ENCODE measurements at places on chromosomes 3 and 15.

GRCh38 chr3:148881286-148881685 is 16.2 kb downstream of the CPA3 start:
- no peak for DNase-seq

GRCh38 chr15:62945760-62946159 is 96.8 kb upstream of the TPM1 start:
- DNase-seq = peak; percentile 62

DNA sequence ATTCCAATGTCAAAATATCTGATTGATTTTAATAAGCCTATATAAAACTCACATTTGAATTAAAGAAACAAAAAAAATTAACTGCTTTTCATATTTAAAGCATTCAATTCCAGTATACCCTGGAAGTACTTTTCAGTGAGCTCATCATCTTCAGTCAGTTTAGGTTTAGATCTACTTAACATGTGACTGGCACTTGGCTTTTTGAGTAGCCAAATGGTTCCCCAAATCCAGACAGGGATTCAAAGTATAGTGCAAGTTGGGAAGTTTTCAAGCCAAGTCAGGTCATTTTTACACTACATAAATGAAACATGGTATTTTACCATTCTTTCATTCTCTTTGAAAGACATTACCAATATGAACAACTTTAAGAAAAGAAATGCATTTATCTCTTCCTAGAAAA is 57.5 kb downstream of the ATP8B4 start:
- DNase-seq = no peak

DNA sequence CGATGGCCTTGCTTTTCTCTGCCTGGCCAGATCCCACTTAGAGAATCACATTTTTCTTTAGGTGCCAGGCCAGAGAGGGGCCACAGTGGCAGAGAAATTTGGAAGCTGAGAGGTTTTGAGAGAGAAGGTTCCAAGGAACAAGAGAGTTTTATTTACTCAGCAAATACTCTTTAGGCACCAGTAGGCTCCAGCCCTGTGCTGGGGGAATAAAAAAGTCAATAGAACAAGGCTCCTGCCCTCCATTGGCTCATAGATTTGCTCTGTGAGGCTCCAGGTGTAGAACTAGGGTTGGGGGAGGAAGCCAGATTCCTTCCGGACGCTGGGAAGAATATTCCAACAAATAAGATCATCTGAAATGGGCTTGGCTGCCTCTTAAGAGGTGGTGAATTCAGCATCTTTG is 59.9 kb downstream of the ST8SIA2 start:
- DNase-seq = no peak

DNA sequence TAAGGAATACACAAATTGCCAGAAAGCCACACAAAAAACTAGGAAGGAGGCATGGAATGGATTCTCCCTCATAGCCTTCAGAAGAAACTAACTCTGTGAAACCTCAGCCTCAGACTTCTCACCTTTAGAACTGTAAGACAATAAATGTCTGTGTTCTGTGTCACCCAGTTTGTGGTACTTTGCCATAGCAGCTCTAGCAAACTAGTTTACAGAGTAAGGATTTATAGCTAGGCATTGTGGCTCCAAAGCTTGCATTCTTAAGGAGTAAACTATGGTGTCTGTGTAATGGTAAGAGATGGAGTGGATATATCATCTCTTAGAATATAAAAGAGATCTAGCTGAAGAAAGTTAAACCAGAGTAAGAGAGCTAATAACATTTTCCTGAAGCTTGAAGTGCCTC is 18.9 kb downstream of the EPHA6 start:
- no peak for DNase-seq

GRCh38 chr3:161475905-161476304 is 20.7 kb upstream of the OTOL1 start:
- DNase-seq = no peak

DNA sequence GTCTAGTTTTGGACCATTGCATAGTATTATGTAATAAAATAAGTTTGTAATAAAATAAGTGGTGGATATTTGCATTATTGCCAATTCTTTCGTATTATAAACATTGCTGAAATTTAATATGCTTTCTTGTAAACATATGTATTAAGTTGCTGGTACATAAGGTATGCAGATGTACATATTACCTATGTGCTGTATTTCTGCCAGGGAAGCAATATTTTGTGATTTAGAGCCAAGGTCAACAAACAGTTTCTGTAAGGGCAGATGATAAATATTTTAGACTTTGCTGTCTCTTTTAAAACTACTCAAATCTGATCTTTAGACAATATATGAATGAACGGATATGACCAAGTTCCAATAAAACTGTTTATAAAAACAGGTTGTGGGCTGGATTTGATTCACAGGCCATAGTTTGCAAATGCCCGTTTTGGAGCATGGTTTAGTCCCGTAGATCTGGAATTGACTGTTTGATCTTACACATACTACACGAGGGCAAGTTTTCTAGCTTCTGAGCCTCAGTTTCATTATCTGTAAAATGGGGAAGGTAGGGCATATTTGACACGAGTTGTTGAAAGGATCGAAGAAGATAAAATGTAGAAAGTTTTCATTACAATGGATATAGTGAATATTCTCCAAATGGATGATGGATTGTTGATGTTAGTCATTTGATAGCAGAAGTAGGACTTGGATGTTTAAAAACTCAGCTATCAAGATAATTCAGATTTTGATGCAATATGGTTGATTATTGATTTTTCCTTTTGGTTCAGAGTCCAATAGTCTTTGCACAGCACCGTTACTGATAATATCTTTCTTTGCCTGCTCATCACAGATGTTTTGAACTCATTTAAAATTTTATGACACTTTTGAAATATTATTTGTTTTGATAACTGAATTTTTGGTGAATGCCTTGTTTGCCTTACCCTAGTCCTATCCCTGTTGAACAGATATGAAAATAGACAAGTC is 394.6 kb downstream of the FEZF2 start:
- no peak for DNase-seq

DNA sequence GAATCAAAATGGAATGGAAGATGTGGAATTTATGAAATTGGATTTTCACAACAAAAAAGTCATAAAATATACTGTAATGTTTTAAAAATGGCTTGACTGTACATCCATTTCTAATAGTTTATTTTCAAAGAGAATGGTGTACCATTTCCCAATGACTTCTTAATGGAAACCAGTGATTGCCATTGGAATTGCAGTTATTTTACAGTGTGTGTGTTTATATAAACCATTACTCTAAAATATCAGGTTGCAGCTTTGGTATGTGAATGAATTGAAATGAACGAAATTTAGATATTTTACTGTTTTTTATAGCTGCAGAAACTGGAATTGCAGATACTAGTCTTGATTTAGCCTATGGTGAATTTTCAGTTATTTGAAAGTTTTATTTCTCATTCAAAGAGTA is 165.6 kb downstream of the UBE2E2 start:
- DNase-seq = no peak

- DNase-seq = no peak
These were observed 109.3 kb downstream of the OXNAD1 start for GRCh38 chr3:16374047-16374934.

DNA sequence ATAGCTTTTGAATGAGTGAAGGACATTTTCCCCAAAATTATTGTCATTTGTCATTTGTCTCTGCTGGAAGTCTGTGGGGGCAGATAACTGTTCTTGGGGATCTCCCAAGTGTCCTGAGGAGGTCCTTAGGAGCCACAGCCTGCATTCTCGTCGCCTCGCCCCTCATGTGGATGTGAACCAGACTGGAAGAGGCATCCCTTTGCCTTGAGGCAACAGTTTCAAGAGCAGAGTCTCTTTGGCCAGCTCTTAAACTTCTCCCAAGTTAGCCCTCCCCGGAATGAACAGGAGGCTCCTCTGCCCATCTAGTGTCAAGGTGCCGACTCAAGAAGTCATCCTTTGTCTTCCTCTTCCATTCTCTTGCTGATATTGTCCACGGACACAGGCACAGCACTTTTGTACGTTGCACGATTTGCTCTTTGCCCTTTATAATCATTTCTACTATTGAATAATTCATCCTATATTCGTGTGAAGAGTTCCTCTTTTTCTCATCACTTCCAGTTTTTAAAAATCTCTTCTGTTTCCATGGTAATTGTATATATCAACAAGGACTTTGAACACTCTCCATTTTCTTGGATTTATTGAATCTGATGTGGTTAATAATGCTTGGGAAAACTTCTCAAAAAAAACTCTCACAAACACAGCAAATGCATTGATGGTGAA is 40.8 kb upstream of the CD47 start:
- peak; percentile 56 for DNase-seq

- no peak for DNase-seq
These were observed 78.8 kb downstream of the FBLN2 start for GRCh38 chr3:13627681-13628080.

GRCh38 chr15:101204739-101205535 is 46.9 kb downstream of the CHSY1 start:
- DNase-seq = peak; percentile 59

DNA sequence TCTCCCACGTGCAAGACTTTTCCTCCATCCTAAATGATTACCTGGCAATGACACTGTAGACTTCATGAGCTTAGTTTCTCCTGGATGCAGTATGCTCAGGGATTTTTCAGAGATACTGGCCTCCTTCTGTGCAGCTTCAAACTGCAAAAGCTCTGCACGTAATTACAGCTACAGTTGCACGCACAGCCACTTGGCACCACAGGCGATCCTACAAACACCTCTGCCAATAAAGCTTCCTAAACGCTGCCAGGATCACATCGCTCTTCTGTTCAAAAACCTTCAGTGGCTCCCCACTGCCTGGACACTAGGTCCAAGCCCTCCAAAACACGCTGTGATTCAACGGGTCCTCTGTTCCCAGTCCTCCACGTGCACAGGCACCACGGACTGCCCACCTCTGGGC is 49.5 kb downstream of the NUP210 start:
- no peak for DNase-seq

- DNase-seq = no peak
These were observed 58.2 kb downstream of the C3orf70 start for GRCh38 chr3:185094697-185095096.

DNA sequence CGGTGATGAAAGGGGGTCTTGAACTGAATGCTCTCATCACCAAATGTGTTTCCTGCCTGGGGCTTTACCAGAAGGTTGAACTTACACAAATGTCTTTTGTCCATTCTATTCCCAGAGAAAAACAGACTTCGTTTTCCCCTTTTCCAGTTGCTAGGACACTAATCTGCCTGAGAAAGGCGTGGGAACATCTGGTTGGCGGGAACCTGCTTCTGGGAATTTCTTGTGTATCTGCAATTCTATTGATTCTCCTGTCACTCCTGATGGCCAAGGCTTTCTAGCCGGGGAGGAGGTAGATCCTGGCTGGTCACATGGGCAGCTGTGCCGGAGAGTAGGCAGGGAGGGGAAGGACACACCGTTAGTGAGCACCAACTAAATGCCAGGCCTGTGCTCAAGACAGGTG is 31.1 kb upstream of the CCDC174 start:
- no peak for DNase-seq

GRCh38 chr15:60389261-60390077 is 8.3 kb downstream of the ANXA2 start:
- no peak for DNase-seq

GRCh38 chr15:59116141-59116540 is 11.2 kb downstream of the CCNB2 start:
- no peak for DNase-seq

- peak; percentile 60 for DNase-seq
These were observed 358.0 kb upstream of the TGFBR2 start for GRCh38 chr3:30248423-30248822.

DNA sequence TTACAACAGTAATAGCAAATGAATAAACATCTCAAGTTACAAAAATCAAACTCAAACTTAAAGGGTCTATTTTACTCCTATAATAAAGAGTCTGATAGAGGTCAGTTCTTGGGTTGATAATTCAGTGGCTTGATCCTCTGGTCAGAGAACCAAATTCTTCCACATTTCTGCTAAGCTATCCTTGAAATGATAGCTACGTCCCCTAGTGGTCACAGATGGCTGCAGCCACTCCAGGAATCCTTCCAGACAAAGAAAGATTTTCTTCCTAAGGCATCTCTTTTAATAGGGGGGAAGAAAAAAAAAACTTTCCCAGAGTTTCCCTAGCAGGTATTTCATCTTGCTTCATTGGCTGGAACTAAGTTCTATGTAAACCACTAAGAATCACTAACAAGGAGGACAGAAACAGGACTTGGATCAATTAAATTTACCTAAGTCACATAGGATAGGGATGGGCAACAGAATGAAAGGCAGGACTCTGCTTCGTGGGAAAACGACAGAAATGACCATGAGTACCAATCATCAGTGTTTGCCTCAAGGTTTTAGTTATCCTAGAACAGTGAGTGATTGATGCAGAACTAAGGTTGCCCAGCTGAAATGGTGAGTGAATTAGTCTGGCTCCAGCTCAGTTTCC is 160.7 kb downstream of the STAC start:
- DNase-seq = peak; percentile 51

DNA sequence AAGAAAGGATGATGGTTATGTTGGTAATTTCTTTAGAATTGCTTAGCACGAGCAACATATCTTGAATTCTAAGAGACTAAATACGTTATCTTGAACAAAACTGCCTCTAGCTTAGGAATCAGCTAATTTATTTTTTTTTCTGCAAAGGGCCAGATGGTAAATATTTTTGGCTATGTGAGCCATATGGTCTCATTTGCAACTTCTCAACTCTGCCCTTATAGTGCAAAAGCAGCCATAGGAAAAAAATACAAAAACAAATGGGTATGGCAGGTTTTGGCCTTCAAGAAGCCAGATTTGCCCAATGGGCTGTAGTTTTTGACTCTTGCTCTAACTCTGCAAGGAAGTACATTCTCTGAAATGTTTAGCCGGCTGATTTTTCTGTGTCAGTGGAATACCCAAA is 11.9 kb downstream of the OXSM start:
- DNase-seq = no peak

DNA sequence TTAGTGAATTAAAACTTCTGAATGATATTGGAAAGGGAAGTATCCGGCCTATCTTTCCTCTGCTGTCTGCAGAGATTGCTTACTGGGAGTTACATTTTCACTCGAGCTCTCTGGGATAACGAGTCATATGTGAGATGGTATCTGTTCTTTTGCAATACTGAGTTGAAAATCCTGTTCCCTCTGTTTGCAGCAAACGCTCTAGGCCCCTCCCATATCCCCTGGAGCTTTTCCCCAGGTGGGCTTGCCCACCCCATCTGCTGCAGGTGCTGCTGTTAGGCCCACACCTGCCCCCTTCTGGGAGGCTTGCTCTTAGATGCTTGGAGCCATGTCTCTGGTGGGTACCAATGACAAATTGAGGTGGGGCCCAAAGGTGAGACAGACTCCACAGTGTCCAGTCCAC is 42.7 kb upstream of the MTMR10 start:
- DNase-seq = no peak

GRCh38 chr3:15287565-15288330 is 44.6 kb downstream of the SH3BP5 start:
- DNase-seq = peak; percentile 95

DNA sequence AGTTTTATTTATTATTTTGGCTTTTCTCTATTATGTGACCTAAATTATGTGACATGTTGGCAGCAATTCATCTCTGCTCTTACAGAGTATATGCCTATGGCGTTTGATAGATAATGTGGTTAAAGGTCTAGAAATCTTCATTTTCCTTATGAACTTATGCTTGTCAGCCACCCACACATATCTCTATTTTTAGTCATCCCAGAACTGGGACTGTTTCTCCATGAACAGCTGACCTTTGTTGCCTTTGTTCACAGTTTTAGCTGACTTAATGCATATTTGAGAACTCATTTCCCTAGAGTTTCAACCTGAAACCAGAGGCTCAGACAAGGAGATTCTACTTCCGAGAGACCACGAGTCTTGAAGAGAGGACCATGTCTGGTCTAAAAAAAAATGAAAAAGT is 176.5 kb downstream of the RAP2B start:
- DNase-seq = peak; percentile 80
